IMR-90 (cell line): ENCODE measurements at places on chromosomes 7 and 10. TPM values are rescaled to one million over a fixed set of nuclear protein-coding genes. Genes with fewer than 3 reads are reported as not detected.

- DNase-seq, result peak; percentile 79
Observed at GRCh38 chr7:87398446-87398845, 53.0 kb downstream of the CROT start.

DNA sequence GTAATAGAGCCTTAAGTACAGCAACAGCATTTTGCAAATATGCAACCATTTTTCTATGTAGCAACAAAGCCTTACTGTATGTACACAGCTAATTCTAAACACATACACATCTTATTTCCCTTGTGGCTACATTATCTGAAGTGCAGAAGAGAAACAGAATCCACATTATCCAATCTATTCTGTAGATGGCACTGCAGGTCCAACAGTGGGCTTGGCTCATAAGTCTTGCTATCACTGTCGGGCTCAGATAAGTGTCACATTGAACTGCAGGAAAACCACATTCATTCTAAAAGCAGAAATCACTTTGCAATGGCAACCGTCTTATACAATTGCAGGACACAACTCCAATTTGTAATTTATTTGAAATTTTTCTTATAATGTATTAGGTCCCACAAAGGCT, 109.8 kb upstream of the NOBOX start:
- no peak for DNase-seq

DNA sequence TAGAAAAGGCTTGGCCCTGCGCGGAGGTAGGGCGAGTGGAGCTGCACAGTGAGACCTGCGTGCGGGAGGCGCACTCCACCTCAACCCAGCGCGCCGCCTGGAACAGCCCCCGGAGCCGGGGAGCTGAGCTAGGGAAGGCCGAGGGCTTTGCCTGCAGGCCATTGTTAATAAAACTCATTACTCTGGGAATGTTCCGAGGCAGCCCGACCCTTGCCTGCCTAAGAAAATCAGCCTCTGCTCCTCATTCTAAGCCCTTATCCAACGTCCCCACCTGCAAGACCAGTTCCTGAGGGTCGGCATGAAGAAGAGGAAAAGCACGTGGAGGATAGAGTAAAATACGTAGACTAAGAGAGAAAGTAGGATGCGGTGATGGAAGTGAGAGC, 55.3 kb downstream of the C7orf25 start:
- DNase-seq, result no peak

- no peak for DNase-seq
Observed at GRCh38 chr7:44099669-44100068, 4.5 kb upstream of the AEBP1 start.

DNA sequence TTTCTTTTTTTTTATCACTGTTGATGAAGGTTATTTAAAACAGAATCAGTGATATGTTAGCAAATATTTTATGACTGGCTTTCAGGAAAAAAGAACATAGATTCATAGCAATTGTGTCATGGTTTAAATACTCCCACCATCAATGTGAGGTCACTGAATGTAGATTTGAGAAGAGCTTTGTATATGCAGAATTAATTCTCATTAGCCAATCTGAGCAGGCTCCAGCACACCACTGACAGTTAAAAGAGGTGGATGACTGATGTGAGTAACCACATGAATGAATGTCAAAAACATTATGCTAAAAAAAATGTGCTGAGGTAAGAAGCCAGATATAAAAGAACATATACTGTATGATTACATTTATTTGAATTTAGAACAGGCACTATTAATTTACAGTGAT, 174.8 kb upstream of the KAT6B start:
- DNase-seq, result no peak

DNA sequence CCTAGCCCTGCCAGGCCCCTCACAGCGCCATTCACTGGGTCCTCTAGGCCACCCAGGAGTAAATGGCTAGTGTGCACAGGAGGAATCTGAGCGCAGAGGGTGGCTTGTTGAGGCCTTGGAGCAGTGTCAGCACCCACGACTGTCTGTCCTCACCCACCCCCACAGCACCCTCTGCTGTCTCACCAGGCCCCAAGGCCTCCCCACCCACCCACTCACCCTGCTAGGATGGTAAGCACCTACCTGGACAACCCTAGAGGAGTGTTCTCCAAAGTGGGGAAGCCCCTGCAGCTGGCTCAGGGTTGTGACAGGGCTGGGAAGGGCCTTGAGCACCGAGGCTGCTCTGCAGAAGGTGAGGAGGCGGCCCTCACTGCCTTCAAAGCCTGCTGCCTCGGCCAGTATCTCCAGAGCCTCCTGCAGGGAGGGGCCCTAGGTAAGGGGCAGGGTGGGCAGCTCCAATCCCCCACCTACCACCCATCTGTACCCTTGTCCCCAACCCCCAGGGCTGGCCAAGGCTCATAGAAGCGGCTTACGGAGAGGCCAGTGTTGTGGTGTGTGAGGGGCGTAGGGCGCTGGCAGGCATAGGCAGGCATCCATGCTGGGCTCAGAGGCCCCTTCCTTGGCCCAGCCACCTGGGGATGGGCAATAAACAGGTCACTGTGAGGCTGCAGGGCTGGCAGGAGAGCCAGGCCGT, 2.9 kb downstream of the POLM start:
- no peak for DNase-seq

DNA sequence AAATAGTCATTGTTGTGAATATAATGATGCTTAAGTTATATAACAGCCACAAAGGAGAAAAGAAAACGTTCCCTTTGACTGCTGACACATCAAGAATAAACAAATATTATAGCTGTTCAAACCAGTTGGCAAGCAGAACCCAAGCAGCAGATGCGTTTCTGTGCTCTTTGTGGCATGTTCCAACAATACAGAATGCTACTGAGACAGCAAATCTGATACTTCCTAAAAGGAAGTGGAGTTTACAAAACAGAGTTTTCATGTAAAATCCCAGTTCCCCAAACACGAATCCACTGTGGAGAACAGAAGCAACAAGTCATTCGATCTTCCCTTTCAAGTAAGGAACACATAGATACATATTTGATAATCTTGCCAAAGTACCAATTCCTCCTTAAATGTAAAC, 170.9 kb upstream of the ASAH2 start:
- peak; percentile 24 for DNase-seq

DNA sequence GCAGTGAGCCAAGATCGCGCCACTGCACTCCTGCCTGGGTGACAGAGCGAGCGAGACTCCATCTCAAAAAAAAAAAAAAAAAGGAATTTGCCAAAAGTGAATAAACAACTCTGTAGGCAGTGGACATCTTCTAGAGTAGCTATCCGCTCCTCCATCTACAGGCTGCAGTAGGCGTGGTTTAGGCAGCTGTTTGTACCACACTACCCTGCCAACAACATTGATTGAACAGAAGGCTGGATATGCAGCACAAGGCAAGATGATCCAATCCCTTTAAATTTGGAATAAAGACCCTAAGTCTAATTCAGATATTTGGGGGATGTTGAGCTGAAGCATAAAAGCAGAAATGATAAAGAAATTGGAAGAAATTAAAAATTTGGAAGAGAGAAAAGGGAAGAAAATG, 141.6 kb downstream of the TES start:
- no peak for DNase-seq

- no peak for DNase-seq
Observed at GRCh38 chr10:86257683-86258082, 108.9 kb downstream of the GRID1 start.

DNA sequence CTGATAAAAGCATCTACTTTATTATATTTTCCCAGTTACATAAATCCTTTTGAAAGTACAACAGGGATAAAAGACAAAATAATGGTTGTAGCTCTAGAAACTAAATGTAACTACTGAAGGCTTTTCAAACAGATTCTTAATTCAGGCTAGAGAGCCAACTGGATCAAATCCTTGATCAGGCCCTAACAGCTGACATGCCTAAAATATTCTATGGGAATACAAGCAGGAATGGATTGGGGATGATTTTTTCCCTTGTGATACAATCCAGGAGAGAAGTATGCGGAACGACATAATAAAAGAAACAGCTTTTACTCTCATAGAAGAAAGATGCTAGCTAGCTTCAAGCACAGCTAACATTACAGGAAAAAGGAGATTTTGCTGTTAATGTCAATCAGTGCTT, 49.0 kb downstream of the NT5C2 start:
- no peak for DNase-seq

- DNase-seq, result peak; percentile 61
Observed at GRCh38 chr7:77217474-77218185, 18.0 kb upstream of the FGL2 start.

GRCh38 chr10:24720096-24720495, 3.6 kb downstream of the ARHGAP21 start:
- no peak for DNase-seq

DNA sequence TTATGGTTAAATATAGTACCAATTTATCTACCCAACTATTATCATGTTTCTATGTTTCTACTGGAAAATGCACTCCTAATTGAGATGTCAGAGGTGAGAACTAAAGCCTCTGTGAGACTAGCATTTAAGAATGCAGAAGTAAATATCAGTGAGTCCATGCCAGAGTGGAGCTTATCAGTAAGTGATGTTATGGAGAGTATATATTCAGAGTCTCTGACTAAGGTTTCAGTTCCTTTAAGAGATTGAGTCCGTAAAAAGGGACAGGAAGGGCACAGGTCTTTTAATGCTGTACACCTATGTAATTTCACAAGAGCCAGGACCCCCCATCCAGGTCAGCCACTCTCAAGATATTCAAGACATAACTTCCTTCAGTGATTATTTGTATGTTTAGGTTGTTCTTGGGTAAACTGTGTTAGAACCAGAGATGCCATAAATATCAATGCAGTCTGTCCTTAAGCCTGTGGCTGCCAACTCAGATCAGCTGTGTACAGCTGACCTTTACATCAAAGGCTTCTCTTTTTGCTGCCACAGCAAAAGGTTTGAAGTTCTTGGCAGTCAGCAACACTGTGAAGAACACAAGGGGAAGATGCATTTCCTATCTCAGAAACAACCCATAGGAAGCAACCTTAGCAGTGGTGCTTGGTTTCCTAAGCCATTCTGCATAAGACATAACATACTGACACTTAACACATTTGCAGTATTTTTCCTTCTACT, 244.8 kb downstream of the BICC1 start:
- DNase-seq, result no peak

DNA sequence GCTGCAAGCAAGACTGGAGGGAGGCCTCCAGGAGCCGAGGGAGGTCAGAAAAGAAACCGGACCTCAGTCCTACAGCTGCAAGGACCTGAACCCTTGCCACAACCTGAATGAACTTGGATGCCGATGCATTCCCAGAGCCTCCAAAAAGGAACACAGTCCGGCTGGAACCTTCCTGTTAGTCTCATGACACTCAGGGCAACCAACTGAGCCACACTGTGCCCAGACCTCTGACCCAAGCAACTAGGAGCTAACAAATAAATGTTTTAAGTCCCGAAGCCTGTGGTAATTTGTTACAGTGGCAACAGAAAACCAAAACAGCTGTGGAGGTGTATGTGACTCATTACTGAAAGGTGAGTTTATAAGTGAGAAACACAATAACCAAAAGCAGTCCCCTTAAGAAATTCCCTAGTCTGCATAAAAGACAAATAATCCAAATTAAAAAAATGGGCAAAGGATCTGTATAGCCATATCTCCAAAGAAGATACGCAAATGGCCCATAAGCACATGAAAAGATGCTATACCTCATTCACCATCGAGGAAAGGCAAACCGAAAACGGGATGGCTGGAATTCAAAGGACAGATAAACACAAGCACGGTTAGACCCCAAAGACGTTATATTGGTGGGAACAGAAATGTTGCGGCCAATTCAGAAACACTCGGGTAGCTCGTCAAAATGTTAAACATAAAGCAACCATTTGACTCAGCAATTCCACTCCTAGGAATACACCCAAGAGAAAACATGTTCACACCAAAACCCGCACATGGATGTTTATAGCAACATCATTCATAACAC, 24.8 kb downstream of the GNA12 start:
- no peak for DNase-seq

- no peak for DNase-seq
Observed at GRCh38 chr7:79403879-79404278, 49.6 kb downstream of the MAGI2 start.

- peak; percentile 46 for DNase-seq
Observed at GRCh38 chr7:90726120-90726519, 130.0 kb downstream of the CDK14 start.

DNA sequence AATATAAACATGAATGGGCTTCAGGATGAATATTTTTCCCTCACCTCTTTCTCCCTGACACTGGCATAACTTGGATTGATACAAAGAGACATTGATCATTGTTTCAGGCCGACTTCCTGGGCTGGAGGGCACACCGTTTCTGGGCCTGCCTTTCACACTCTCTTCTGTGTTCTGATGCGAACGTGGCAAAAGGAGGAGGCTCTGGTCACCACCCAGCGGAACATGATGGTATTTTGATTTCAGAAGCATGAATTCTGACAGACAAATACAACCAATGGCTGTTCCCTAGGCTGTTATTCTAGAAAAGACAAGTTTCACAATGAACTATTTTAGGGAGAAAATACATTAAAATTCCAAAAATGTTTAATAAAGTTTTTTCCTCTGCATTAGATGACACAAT, 534.5 kb upstream of the MKI67 start:
- DNase-seq, result no peak

DNA sequence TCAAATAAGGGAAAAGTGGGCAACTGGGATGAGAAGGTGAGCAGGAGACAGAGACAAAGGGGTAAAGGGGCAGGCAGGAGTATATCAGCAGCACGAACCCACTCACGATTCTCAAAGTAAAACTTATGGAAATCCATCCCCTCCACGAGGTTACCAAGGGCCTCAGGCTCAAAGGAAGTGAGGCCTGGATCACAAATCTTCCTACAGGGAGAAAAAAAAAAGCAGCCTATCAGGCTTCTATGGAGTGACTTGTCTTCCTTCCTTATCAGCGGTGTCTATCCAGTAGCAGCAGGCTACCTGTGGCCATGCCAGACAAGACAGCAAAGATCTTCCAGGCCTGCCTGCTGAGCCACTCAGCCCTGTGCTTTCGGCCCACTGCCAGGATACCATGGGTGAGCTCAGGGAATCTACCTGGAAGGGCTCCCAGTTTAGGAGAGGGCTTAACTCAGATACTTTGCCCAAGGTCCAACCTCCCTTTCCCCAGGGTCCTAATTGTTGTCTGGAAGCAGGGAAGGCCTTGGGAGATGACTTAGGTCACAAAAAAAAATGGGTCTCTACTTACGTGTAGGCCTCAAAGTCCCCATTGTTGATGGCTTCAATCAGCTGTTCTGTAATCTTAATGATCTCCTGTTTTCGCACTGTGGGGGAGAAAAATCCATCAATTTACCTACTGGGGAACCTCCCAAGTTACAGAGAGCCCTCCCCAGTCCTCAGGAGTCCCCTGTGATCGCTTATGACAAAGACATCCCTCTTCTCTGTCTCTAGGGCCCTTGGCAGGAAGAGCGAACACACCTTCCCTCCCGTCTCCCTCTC, 5.7 kb upstream of the NDST2 start:
- DNase-seq, result no peak

Gene MRLN
- total RNA-seq, result not detected in 2 replicates

Gene WIPF3
- not detected in 2 replicates for total RNA-seq

Gene AZGP1
- not detected in 2 replicates for total RNA-seq

Gene PGAM2
- total RNA-seq, result not detected in 2 replicates

Gene CABCOCO1
- under 0.01 and 0.18 TPM in 2 replicates for total RNA-seq

Gene GSTK1
- total RNA-seq, result 60.0 and 64.9 TPM in 2 replicates

Gene PNLIPRP1
- total RNA-seq, result not detected in 2 replicates

Gene FXYD4
- not detected in 2 replicates for total RNA-seq

Gene MLXIPL
- total RNA-seq, result not detected in 2 replicates

Gene LRRN3
- total RNA-seq, result 15.2 and 15.8 TPM in 2 replicates

Gene HSPA12A
- total RNA-seq, result 16.1 and 18.6 TPM in 2 replicates

Gene GIMAP8
- total RNA-seq, result not detected in 2 replicates

Gene PIK3CG
- under 0.01 TPM in 2 replicates for total RNA-seq

Gene PLAC9
- total RNA-seq, result 1.6 and 1.9 TPM in 2 replicates

Gene OR9A2
- not detected in 2 replicates for total RNA-seq

Gene KEL
- total RNA-seq, result not detected in 2 replicates

Gene NXPH1
- total RNA-seq, result not detected in 2 replicates

Gene AGK
- 37.3 and 37.5 TPM in 2 replicates for total RNA-seq

Gene SPDYE2
- not detected in 2 replicates for total RNA-seq

Gene GPER1
- total RNA-seq, result 2.0 and 2.2 TPM in 2 replicates

Gene PAPOLB
- total RNA-seq, result under 0.01 TPM in 2 replicates
